ENCODE measurements at places on chromosomes 6 and 20.

GRCh38 chr6:13038741-13039190 lies 289.6 kb downstream of the TBC1D7 start:
- no peak for DNase-seq

- DNase-seq = peak; percentile 66
Measured at GRCh38 chr6:43181942-43182860, at the start of gene CUL9. Gene CUL9, plus strand, starts transcription at chr6:43182196. Its CDS starts 2,115 bp downstream, at chr6:43184311.

DNA sequence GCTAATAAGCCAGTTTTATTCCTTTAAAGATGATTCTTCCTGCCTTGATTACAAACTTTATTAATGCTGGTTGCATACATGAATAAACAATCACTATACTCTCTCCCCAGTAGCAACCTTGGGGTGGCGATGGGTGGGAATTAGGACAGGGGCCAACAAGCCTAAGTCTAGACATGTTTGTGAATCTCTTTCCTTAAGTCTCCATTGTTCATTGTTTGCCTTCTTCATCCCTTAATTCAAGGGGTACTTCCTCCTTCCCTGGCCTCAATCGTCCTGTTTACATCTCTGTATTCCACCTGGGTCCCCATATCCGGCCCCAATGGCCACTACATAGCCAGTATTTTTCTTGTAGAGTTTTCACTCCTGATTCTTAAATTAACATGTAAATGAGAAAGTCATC lies 66.0 kb downstream of the ARHGAP18 start:
- no peak for DNase-seq

DNA sequence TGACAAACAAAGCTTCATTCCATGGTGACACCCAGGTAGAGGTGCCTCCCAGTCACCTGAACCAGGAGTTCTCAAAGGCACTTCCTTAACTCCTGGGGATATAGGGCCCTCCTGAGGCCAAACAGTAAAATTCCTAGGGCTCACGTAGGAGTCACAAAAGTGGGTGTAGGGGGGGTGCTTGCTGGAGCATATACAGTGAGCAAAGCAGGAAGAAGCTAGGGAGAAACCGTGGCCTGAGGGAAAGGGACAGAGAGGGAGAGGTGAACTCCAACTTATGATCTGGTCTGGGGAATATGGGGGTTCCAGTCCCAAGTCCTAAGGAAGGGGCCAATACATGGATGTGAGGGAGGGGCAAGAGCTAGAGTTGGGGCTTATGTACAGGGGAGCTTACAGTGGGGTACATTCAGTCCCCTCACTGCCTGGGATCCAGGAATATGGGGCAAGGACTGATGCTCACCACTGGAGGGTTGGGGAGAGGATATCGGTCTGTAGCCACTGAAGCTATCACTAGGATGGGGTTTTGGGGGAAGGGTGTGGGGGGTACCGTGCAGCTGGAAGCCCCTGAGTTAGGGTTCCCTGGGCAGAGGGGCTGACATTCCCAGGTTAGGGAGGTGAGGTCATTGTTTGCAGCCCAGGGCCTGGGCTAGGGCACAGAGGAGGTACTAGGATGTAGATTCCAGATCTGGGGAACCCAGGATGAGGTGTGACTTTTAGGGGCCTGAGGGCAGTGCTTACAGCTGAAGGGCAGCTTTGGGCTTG lies 950 bp downstream of the PEDS1 start:
- DNase-seq = no peak

DNA sequence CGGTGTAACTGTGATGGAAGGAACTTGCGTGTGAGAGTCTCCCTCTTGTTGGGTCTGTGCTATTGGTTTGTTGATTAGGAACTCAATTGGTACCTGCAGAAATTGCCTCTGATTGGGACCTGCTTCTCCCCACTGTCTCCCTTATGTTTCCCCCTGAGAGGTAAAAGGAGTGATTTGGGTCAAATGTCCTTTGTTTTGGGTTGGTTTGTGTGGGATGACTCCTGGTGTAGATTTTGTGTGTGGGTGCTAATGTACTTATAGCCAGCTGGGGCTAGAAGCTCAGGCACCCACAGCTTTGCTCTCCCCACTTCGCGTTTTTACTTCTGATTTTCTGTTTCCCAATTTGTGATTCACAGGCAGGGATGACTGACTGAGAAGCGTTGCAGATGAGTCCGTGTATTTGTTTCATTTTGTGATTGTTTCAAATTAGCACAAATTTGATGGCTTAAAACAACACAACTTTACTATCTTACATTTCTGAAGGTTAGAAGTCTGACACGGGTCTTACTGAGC lies 79.1 kb downstream of the UTRN start:
- DNase-seq = no peak

DNA sequence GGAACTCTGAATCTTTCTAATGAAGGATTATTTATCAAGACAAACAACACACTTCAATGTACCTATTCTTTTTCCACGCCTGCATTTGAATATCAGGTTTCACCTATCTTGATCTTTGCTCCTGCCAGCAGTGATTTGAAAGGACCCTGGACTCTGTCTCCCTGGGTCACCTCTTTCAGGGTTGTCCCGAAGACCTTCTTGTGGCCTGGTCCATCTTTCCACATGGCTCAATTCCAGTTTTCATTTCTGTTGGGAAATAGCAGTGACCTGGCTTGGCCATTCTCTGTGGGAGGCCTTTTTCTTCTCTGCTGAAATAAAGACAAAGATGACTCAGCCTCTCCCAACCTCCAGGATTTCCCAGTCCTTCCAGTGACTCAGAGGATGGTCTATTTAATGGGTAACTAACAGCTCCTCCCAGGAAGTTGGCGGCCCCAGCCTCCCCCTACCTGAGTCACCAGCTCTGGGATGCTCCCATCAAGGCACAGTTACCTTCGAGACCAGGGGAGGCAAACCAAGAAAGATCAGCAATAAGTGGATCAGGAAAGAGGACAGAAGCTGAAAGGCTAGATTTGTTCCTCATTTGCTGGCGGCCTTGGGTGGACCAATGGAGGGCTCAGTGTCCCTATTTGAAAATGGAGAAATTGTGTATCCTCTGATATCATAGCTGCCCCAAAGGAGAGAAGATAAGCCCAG lies 120.2 kb upstream of the RNF24 start:
- no peak for DNase-seq

DNA sequence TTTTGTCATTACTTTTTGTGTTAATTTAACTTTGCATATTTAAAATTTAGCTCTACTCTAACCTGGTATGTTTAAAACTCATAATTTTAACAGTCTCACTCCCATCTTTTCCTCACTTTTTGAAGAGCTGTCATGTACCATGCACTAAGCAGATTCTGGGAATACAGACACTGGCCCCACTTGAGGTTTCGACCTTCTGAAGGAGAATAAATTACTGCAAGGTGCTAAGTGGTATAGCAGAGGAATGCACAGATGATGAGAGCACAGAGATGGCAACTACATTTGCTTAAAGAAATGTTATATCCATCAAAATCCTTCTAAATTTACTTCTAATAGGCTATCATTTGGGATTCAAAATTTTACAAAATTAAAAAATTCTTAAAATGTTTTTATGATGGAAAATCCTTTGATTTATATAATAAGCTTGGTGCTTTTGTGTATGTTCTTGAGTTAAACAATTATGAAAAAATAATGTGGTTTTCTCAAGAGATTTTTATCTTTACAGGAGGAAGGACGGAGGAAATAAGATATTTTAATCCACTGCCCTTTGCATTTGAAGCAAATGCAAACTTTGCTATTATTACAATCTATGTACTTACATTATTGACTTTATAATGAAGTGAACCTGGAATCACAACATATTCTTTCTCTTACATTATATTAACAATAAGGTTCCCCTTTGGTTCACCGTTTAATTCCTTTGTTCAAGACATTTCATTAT lies 79.3 kb downstream of the AHI1 start:
- no peak for DNase-seq

DNA sequence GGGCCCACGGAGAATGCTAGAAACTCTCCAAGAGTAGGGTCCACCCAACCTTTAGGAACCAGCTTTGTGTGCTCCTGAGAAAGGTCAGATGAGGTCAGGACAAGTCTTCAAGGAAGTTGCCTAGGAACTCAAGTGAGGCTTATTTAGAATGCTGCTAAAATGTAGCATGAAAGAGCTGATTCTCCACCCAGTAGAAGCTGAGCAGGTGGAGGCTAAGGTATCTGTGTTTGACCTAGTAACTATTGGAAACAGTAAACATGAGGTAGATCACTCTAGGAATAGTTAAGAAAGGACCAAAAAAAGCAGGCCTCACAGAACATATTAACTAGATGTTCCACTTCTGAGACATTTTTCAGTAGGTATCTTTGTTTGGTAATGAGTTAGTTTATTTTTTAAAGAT lies 13.9 kb downstream of the CEP43 start:
- no peak for DNase-seq

- no peak for DNase-seq
Measured at GRCh38 chr6:147133669-147134068, 70.5 kb upstream of the STXBP5 start.

- DNase-seq = no peak
Measured at GRCh38 chr6:108732091-108732870, 115.9 kb upstream of the ARMC2 start.

DNA sequence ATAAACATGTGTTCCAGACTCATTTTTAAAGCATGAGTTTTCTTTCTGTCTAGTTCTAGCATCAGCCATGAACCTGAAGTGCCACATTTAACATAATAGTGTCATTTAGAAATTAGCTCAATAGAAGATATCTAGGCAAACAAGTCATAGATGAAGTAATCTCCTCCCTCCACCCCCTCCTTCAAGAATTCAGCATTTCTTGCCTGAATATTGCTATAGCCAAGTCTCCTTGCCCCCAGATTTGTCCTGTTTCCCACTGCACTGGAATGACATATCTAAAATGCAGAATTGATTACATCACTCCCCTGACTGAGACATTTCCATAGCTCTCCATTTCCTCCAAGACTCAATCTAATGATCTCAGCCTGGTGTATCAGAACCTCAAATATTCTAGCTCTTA lies 134.9 kb upstream of the BACH2 start:
- no peak for DNase-seq

GRCh38 chr20:37979021-37979985 lies 54.0 kb downstream of the TTI1 start:
- DNase-seq = no peak

GRCh38 chr6:15368186-15368585 lies 122.3 kb downstream of the JARID2 start:
- DNase-seq = no peak

DNA sequence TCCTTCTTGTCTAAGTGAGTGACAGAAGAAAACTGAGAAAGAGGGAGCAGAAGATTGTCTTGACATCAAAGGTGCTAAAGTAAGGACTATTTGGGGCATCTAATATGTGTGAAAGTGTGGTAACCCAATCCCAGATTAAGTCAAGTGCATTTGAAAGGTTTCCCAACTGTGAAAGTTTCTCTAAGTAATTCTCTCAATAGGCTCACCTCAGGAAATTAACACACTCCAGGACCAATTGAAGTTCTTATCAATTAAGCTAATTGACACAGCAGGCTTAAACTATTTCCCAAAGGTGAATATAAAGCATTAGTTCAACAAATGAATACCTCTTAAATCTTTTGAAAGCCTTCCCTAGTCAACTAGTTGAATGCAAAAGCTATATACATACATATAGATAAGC lies 212.8 kb upstream of the FUT9 start:
- DNase-seq = no peak

DNA sequence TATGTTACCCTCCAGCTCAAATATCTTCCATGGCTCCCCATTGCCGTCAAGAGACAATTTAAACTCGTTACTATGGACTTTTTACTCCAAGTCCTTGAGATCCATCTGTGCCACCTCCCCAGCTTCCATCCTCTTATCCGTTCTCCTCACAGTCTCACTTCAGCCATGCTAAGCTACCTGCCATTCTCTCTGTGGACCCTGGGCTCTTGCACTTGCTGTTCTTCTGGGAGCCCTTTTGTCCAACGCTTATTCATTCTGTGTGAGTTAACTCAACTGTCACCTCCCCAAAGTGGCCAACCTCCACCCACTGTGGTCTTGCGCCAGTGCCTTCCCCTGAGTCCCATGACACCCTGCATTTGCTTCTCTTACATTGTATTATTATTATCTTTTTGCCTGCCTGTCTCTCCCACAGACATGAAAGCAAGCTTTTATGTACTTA lies 132.4 kb downstream of the BCAS1 start:
- DNase-seq = no peak

- DNase-seq = no peak
Measured at GRCh38 chr20:18009116-18009515, 40.3 kb downstream of the MGME1 start.

GRCh38 chr20:58018590-58018989 lies 209.9 kb downstream of the ANKRD60 start:
- DNase-seq = no peak

DNA sequence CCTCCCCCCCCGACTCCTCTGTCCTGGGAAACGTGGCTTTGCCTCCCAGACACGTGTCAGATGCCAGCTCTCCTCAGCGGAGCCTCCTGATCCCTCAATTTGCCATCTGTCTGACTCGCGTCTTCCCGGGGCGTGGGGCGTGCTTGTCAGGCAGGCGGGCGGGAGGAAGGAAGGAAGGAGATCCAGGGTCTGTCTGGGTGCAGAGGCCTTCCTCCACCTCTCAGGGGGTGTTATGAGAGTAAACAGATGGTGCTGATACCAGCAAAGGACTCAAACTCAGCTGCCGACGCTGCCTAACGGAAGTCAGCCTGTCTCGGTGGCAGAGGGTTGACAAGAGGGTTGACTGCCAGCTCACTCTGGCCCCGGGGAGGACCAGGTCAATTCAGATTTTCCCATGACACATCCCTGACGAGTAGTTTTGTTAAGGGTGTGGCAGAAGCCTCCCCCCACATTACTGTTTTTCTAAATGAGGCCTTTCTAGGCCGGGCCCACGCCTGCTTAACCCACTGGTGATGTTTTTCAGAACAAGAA lies 17.0 kb downstream of the UQCC2 start:
- DNase-seq = no peak

- DNase-seq = no peak
Measured at GRCh38 chr6:144588697-144589325, 303.7 kb downstream of the UTRN start.

DNA sequence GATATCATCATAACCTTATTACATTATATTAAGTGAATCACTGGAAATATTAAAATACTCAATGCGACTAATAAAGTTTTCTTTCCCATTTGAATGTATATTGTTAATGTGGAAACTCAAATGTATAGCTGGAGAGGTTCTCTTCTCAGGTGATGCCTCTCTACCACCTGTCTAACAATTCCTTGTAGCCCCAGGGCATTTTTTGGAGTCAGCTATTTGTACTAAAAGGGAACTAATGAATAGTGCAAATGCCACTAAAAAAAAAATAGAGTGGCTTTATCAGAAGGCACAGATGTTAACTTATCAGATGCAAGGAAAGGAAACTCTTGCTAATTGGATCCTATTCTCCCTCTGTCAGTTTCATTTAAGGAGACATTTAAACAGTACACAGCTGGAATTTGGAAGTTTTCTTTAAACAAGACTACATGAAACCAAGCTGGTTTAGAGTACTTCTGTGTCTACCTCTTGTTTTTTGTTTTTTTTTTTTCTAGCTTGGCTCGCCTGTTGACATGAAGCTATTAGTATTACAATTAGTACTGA lies 897.0 kb upstream of the SLC35B3 start:
- no peak for DNase-seq

DNA sequence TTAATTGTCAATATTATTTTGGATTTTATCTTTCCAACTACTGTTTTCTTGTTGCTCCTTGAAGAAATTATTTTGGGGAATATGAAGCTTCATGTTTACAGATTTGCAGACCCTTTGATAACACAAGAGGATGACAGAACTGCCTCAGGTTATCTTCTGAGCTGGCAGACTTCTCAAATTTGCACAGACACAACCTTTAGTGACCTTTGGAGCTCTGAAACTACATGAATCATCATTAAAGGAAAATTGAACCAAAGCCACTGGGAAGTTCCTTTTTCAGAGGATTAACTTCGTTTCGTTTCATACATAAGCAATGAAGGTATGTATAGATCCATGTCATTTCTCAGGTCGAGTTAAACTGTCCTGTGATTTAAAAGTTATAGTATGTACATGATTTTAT lies 85.9 kb downstream of the FBXO5 start:
- no peak for DNase-seq
